ENCODE measurements at places on chromosomes 7 and 10.

DNA sequence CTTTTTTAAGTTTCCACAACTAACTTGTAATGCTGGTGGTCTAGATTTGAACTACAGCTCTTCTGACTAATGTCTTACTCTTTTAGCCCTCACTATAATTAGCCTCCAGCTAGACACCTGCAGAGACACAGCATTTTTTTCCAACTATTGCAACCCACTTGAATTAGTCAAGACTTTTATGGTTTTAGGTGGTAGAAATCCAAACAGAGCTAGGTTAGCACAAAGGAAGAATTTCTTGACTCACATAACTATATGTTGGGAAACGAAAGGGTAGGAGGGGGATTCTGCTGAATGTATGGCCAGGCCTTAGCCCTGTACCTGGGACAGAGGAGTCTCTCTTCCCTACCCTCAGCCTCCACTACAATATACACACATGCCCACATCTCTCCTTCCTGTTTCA is 586.1 kb downstream of the INHBA start:
- DNase-seq: no peak

GRCh38 chr7:64793106-64793755 is 997 bp upstream of the ZNF138 start:
- DNase-seq: no peak

DNA sequence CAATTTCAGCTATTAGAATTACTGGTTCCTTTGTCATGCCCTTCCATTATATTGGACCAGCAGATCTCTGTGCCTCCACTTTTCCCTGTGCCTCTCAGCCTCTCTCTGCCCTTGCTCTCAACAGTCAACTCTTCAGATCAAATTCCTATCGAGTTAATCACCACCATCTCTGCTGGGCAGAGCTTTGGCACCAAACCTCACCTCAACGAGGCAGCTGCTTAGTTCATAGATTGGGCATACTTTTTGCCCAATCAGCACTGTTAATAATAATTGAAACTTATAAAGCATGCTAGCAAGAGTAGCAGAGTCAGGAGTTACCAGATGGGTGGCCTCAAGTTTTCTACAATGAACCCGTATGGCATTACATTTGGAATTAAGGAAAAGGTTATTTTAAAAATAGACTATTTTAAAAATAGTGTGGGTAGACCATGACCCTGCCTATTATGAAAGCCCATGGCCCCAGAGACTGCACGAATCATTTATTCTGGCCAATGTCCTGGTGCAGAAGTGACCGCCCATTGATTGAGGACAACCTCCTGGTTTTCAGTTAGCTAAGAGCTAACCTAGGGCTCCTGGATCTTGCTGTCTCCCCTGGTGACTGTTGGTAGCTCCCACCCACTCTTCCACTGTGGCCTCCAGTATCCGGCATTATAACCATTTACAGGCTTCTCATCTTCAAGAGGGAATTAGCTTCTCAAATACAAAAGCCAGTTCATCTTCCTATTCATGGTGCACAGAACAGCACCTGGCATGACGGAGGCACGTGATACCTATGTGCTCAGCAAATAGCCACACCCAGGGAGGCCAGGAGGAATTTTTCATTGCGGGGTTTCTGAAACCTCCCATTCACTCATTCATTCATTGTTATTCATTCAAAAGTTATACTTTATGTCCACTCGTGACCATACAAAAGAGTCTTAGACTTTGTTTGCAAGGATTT is 265.4 kb downstream of the INHBA start:
- no peak for DNase-seq

- DNase-seq: no peak
These were observed 70.8 kb downstream of the RBM33 start for GRCh38 chr7:155715111-155715805.

GRCh38 chr10:113882240-113882639 is 27.8 kb downstream of the NHLRC2 start:
- DNase-seq: no peak

DNA sequence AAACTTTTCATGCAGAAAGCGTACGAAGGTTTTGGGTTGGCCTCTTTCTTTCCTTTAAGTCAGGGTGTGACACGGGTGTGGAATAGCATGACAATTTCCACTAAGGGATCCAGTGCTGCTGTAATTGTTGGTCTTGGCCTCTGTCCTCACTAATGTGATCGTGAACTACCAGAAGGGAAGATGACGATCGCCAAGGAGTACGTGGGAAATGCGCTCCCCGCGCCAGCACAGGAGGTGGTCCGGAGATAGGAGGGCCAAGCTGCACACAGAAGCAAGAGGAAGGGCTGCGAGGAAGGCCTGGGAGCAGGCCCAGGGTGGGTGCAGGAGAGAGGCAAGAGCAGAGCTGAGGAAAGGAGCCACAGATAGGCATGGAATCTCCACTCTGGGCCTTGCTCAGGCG is 79.7 kb upstream of the PODXL start:
- DNase-seq: no peak

DNA sequence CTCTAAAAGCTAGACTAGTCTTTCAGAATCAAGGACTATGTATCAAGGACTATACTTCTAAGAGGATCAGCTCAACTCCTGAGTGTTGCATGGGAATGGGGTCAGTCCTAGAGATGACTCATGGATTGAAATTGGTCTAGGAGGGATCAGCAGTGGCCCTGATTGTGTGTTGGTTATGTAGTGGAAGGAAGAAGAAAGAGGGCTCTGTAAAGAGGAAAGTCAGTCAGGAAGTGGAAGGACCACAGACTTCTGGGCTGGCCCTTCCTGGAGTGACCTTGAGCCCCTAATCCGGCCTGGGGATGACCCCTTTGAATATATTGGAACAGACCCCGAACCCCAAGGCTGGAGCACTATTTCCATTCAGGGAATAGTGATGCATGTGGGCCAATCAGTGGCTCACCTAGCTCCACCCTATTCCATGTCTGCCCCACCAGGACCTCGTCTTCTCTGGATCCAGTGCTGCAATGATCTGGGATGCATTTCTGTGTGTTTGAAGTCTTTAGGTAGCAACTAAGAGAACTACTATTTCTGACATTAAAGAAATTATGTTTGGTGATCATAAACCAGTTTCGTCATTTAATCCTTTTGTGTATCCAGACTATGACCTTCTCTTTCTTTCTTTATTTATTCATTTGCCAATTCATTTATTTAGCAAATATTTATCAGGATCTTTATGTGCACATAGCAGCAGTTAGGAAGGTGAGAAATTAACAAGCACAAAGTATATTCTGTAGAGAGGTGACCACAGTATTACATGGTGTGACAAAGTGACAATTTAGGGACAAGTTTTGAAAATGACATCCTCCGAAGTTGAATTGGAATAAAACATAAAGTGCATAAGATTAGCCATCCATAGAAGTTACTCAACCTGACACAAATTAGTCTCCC is 48.6 kb upstream of the KIF5B start:
- no peak for DNase-seq

DNA sequence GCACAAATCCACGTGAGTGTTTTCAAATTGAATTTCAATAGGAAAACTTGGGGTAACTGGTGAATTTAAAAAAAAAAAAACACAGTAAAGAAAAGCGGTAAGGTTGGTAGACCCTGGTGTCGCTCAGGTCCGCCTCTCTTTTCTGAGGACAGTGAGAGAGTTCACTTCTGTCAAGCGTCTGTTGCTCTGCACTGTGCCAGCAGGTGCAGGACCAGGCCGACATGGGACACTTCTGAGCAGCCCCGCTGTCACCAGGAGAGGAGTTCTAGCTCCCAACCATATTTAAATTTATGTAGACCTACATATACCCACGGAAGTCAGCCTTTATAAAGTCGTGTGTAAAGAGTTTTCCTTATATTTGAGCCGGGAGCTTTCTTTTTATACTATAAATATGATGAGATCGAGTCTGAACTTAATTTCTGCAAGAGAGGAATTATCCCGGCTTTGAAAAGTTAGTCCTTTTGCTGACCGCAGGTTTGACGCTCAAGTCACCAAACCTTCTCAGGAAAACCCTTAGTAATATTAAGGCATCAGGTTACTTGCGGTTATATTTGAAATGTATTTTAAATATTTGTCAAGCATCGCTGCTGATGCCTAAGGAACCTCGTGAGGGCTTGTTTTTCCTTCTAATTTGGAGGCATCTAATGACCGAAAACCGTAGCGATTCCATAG is 531 bp downstream of the IKZF1 start:
- DNase-seq: peak; percentile 49

DNA sequence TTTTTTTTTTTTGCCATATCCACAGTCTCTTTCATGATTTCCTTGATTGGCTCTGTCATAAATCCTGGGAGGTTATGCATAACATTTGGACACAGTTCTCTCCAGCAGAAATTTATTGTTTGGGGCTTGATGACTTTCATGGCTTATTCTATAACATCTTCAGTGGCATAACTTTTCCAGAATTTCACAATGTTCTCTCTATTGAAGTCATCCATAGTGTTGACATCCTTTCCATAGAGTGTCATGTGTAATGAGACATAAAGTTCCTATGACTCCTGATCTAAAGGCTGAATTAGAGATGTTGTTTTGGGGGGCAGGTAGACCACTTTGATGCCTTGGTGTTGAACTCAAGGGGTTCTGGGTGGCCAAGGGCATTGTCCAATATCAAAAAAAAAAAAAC is 36.7 kb upstream of the STK17A start:
- no peak for DNase-seq

GRCh38 chr7:134886353-134887057 is 99.8 kb upstream of the AGBL3 start:
- no peak for DNase-seq

DNA sequence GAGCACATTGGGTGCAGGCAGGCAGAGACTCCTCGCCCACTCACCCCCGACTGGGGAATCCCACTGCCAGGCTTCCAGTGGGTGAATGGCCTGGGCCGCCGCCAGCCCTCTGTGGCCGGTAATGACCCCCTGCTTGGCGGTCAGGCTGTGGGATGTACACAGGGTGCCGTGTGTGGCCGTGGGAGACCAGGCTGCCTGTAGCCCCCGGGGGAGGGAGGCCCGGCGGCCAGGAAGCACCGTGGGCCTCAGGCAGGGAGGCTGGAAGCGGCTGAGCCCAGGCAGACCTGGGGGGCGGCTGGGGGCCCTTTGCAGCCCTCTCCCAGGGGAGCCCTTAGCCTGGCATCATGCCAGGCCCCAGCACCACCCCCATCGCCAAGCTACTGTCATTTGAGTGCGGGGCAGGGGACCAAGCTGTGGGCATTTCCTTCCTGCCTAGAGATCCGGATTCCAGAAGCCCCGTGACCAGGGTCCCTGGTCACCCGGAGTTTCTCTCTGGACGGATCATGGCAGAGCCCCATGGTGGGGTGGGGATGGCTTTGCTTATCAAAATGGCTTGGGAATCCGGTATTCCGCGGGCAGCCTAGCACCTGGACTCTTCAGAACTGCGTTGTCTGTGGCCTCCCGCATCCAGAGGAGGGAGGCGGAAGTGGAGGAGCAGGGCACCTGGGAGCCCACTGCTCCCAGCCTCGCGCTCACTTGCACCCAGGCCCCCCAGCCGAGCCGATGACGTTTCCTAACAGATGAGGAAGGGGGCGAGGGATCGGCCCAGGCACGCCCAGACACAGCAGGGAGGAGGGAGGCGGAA is 1.1 kb downstream of the TTYH3 start:
- DNase-seq: peak; percentile 19

DNA sequence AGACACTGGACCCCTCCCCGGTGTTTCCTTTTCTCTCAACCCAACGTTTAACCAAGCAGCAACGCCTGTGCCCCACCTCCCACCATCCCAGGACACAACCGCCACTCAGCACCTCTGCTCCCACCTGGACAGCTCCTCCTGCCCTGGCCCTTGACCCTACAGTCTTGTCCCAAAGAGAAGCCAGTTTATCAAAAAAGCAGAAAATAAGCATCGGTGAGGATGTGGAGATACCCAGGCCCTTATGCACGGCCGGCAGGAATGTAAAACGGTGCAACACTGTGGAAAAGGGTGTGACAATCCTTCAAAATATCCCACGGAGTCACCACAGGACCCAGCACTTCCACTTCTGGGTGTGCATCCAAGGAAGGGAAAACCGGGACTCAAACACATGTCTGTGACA is 176.2 kb upstream of the RNF32 start:
- DNase-seq: no peak

DNA sequence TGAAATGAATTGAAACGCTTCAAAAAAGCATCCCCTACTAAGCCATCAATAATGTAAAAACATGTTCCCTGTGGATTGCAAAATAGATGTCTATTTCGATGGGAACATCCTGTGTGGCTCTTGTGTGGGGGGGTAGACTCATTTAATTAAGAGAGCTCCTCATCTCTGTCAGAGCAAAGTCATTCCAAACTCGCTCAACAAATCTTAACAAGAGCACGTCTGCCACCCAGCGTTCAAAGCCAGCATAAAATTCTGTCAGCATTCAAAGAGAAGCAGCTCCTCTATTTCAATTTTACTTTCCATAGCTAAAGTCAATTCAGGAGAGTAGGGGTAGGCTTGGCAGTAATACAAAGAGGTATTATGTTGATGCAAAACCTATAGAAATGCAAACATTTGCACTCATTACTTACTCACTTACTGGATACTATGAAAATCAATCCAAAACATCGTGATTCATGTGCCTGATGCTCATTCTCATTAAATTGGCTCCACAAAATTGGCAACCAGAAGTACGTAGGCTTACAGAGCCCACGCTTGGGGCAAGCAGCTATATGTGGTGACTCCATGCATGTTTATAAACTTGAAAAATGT is 114.9 kb downstream of the IPMK start:
- DNase-seq: peak; percentile 2

- DNase-seq: no peak
These were observed 18.1 kb upstream of the LIPK start for GRCh38 chr10:88687853-88688467.

Measured in activated gamma-delta T cell treated with anti-CD3 and anti-CD28 coated beads, Interleukin-2, amount 50 U/mL, for 16 hours (primary cell).